ENCODE measurements at places on chromosomes 3 and 15.

GRCh38 chr15:95016511-95017229 lies 785.3 kb downstream of the MCTP2 start:
- DNase-seq = no peak

GRCh38 chr3:69535613-69536012 lies 149.7 kb upstream of the FRMD4B start:
- no peak for DNase-seq

GRCh38 chr3:66053550-66054094 lies 14.9 kb upstream of the MAGI1 start:
- DNase-seq = no peak

- DNase-seq = no peak
Measured at GRCh38 chr3:66017084-66017483, 21.6 kb downstream of the MAGI1 start.

DNA sequence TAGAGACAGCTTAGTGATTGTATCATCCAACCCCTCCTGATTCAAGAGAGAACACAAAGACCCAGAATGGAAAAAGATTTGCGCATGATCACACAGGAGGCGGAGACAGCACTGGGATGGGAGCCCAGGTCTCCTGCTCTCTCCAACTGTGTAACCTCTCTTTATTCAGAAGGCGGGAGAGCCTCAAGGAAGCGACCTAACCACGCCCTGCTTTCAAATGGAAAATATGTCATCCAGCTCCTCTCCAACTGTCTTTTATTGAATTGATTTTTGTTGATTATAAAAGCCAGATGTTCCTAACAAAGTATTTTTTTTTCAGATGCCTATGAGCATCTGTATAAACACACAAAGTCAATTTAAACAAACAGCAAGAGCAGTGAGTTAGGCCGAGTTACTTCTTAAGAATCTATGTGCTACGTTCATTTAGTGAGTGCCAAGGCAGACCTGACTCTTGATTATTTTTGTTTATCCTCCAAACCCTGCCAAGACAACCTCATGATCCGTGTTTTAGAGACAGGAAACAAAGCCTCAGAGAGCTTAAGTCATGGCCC lies 74.5 kb downstream of the BFSP2 start:
- DNase-seq = no peak

- DNase-seq = no peak
Measured at GRCh38 chr15:67127331-67127664, 61.9 kb downstream of the SMAD3 start.

- no peak for DNase-seq
Measured at GRCh38 chr3:18402239-18402799, 22.8 kb downstream of the SATB1 start.

DNA sequence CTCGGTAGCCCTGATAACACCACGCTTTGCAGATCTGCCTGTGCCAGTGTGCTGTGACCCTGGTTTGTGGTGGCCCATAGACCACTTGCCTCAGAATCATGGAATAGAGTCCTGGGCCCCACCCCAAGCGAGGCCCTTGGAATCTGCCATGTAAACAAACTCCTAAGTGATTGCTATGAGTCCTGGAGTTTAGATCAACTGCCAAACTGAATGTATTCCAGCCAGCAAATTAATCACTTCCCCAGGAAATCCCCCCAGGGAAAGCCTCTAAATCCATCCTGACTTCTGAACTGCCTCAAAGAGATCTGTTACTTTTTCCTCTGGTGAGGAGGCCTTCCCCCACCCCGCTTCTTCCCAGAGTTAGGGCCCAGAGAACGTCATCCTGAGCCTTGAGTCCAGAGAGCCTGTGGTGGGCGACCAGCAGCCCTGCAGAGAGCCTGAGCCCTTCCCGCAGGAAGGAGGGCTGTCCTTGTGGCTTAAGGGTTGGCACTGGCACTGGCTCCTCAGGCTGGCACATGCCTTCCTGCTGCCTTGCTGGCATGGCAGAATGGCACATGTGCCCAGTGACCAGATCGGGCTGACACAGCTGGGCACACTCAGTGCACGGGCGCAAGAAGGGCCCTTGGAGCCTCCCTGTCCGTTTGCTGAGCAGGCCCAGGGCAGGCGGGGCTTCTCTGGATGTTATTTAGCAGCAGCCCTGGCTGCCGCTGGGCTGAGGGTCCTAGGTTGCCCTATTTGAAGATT lies 50.6 kb upstream of the PLXNA1 start:
- no peak for DNase-seq

GRCh38 chr15:54347082-54347827 lies 369.0 kb downstream of the UNC13C start:
- DNase-seq = no peak

DNA sequence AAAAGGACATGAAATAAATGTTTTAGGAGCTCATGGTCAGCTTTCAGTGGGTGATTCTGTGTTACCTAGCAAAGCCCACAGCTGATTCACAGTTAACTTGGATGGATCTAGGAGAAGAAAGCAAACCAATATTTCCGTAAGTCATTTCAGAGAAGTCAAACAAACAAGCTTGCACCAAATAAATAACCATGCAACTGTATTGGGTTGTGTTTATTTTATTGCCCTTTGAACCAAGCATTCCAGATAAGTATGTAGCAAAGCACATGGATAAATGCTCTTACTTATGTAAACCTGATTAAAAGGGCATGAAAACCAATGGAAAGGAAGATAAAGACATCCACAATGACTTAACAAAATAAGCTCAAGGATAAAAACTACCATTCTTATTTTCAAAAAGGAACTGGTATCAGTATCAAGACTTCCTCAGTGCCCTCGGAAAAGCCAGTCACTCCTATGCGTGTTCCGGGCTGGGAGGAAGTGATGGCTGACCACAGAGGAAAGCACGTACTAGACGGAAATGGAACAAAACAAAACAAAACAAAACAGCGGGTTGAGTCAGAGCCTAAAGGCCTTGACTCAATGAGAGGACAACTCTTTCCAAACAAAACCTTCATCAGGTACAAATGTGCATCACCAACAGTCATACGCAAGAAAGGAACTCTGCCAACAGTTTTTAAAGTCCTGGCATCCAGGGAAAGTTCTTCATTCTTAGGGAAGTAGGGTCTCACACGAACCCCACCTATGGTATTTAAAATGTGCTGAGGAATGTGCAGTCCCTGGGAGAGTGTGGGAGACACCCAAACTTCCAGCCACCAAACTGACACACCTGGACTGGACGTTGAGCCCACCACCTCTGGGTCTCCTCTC lies 103.3 kb downstream of the SNRK start:
- DNase-seq = no peak

GRCh38 chr3:125266971-125267370 lies 54.4 kb upstream of the SLC12A8 start:
- no peak for DNase-seq
